ENCODE measurements at places on chromosomes 12 and 14. TPM values are rescaled to one million over a fixed set of nuclear protein-coding genes. Genes with fewer than 3 reads are reported as not detected.

The TOMM20L gene
- total RNA-seq: not detected

GRCh38 chr12:24972078-24972477 is 23.2 kb upstream of the BCAT1 start:
- no peak for DNase-seq

DNA sequence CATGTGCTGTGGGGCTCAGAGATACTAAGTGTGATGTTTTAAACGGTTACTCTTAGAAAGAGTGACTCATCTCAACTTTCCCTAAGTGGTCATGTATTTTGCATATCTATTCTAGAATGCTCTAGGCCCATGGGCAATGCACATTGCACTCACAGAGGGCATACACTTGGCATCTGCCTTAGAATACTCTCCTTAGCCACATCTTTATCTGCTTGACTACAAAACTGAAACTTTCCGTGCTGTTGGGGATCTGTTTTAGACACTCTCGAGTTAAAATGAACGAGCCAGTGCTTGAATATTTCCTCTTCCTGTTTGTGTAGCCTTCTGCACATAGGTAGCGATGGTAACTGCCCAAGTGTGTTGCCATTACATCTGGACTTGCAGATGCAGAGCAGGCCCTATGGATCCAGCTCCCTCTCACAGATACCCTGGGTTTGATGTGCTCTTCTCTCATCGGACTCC is 180.5 kb downstream of the CAND1 start:
- DNase-seq: no peak

GRCh38 chr12:108325018-108325358 is 14.1 kb downstream of the CMKLR1 start:
- DNase-seq: no peak

DNA sequence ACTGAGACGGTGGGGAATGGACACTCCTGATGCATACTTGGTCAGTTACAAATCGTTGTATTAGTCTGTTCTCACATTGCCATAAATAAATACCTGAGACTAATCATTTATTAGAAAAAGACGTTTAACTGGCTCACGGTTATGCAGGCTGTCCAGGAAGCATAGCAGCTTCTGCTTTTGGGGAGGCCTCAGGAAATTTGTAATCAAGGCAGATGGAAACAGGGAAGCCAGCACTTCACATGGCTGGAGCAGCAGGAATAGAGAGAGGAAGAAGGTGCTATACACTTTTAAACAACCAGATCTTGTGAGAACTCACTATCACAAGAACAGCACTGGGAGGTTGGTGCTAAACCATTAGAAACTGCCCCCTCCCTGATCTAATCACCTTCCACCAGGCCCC is 418.2 kb downstream of the FLRT2 start:
- DNase-seq: no peak

The A2M gene
- total RNA-seq: 569 TPM

The TSPAN8 gene
- total RNA-seq: not detected

GRCh38 chr12:44155358-44155757 is 319.5 kb downstream of the TMEM117 start:
- DNase-seq: no peak
